ENCODE measurements at places on chromosomes 1 and 21. TPM values are rescaled to one million over a fixed set of nuclear protein-coding genes. Genes with fewer than 3 reads are reported as not detected.

GPR3 gene
- total RNA-seq = 1.6 TPM

ENAH gene
- 70.3 TPM for total RNA-seq

RGS4 gene
- total RNA-seq = 20.8 TPM

TDRKH gene
- total RNA-seq = 12.0 TPM

Measured in kidney epithelial cell (primary cell).